HTR-8/SVneo (cell line): ENCODE measurements at places on chromosomes 6 and 20.

GRCh38 chr6:79898076-79898475 is 49.3 kb downstream of the ELOVL4 start:
- DNase-seq: no peak

GRCh38 chr20:4721719-4722118 is at the start of gene PRND:
Gene PRND (plus strand): TSS chr20:4721909. CDS start chr20:4724552, 2,643 bp downstream.
- DNase-seq: no peak

DNA sequence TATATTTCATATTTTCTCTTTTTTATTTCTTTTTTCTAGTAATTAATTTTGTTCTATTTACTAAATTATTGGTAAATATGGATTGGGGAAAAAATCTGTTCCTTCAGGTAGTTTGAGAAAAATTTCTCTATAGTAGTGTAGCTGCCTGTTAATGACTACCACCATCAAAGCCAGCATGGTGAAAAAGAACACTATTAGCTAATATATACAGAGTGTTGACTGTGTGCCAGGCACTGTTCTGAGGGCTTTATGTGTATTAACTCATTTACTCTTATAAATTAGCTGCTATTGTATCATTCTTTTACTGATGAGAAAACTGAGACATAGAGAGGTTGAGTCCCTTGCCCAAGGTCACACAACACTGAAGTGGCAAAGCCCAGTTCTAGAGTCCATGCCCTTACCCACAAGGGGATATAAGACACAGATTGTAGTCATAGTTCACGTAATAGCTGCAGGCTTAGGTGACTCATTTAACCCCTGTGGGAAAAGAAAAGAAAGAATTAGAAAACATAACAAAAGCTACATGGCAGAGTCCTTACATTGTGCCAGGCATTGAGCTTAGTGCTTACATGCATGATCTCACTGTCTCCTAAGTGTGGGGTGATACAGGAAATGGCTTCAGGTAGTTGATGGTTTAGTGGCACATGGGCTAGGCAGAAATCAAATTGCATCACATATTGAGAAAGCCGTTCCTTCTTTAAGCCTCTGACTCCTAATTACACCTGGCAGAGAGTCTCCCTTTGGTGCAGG is 12.2 kb upstream of the AKIRIN2 start:
- DNase-seq: no peak

GRCh38 chr20:19944772-19945459 is 72.2 kb upstream of the NAA20 start:
- no peak for DNase-seq

DNA sequence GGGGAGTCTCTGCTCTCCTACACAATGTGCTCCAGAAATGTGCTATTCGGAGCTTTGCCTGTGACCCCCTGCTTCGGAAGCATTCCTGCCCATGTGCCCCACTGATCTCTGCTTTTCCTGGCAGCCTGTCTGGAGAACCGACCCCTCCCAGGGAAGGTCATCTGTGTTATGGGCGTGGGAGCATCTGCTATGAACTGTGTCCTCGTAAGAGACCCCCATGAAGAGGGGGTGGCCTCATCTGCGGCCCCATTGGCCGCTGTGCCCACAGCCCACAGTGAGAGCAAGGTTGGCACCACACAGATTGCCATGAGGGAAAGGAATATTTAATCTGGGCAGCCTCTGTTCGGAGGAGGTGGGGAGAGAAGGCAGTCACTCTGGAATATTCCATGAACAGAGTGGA is 32.7 kb upstream of the IRF4 start:
- DNase-seq: no peak

DNA sequence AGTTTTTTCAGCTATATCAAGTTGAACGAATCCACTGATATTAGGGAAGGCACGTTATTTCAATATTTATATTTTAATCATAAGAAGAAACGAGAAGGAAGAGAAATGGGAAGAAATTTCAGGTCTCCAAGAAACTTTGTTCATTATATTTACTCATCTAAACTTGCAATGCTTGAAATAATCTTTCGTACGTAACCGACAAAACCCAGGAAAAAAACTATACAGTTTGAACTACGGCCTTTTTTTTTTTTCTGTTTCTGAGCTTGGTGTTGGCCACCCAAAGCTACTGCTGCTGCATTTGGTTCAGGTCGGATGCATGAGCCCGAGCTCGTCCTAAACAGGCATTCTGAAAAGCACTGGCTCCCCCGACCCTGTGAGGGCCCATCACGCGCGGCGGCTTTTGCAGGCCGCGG is 548 bp downstream of the PERP start:
- DNase-seq: no peak

GRCh38 chr20:51953731-51954340 is 151.5 kb upstream of the SALL4 start:
- no peak for DNase-seq

DNA sequence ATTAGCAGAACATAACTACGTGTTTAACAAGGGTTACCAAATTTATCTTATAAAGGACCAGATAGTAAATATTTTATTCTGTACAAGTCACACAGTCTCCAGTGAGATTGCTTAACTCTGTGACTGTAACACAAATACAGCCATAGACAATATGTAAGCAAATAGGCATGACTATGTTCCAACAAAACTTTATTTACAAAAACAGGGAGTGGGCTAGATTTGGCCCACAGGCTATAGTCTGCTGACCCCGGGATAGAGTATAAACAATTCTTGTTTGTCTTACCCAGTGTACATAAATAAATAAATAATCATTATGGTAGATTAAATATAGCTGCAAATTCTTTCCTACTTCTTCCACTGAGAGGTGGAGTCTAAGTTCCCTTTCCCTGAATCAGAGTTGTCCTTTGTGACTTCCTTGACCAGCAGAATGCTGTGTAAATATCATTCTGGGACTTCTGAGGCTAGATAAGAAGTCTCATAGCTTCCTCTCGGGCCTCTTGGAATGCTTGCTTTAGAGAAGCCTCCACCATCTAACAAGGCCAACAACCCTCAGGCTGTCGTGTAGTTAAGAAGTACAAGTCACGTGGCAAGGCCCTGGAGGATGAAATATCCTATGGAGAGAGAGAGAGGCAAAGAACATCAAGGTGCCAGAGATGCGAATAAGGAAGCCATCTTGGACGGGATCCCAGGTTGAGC is 59.1 kb upstream of the TMEM244 start:
- DNase-seq: no peak

DNA sequence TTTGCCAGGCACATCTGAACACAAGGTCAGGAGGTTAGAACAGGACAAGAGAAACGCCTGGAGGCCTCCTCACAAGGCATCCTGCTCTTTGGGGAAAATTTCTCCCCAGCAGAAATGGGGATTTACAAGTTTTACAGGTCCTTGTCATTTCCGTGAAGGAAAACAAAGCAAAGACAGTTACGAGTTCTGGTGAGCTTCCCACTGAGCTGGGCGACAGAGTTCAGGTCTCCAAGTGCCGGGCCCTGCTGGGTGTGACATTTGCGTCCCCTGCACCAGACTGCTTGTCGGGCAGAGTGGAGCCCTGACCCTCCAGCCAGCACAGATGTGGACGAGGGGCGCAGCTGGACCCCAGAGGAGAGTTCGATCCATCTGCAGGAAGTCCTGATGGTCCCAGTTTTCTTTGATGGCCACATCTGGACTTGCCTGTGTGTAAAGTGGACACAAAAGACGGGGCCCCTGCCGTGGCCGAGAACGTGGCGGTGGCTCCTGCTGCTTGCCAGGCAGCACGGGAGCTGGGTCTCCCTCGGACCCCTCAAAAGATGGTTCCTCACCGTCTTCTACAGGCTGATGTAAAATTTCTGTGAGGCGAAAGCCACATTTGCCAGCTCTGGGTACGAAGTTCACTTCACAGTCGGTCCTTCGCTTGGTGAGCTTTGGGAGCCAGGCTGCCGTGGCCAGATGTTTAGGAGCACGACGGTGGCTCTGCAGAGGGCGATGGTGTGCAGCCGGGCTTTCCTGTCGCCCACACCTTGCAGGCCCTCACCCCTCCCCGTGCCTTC is 5.2 kb upstream of the ADRM1 start:
- DNase-seq: no peak

DNA sequence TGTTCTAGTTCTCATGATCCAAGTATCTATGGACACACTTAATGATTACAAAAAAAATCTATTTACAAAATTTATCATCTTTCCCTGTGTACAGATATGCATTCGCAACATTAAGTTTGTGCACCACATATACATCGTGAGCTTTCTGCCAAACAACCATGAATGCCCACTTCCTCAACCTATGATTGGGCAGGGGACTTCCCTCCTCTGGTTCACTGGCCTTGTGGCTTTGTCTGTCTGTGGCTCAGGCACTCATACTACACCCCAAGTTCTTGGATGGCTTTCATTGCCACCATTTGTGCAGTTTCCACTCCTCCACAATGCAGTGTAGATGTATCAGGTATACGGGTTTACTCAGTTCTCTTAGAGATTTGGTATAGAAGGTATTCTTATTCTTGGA is 74.9 kb downstream of the HS3ST5 start:
- DNase-seq: no peak

DNA sequence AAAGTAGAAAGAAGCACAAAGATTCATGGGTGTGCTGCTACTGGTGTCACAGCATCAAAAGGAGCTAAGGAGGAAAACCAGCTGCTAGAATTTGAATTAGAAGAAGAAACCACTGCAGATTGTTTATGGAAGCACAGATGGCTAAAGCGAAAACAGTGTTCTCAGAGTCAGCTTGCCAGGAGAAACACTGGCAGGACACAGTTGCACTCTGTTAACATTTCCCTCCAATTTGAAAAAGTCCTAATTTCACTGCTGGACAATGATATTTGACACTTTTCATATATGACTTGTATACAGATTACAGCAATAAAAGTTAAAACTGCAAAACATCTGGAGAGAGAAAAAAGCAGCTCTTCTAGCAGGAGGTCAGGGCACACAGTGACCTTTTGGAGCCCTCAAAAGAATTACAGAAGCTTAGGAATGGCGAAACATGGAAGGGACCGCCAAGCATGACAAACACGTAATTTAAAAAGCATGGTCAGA is 314.5 kb downstream of the COL12A1 start:
- no peak for DNase-seq

DNA sequence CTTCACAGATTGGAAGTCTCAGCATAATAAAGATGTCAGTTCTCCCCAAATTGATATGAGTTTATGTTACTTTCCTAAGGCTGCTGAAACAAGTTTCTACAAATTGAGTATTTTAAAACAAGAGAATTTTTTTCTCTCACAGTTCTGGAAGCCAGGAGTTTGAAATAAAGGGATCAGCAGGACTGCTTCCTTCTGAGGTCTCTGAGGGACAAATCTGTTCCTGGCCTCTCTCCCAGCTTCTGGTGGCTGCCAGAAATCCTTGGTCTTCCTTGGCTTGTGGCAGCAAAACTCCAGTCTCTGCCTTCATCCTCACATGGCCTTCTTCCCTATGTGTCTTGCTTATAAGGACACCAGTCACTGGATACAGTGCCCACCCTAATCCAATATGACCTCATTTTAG is 136.1 kb downstream of the TFAP2A start:
- DNase-seq: no peak

GRCh38 chr6:49764571-49765236 is 20.5 kb upstream of the CRISP3 start:
- no peak for DNase-seq

DNA sequence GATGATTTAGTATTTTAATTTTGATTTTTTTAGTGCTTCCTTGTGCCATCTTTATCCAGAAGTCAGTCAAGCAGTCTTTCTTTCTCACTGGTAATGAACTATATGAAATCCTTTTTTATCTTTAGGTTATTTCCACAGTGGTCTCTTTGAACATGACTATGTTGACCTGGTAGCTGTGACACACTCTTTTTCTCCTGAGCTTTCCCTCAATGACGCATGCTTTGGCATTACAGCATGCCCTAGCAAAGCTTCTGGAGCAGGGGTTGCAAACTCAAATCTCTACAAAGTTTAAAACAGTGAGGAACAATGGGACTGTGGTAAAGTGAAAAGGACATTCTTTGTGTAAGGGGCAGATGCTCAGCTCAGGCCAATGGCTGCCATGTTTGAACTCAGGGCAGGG is 4.5 kb upstream of the PLAGL1 start:
- no peak for DNase-seq

GRCh38 chr6:1864496-1864895 is 254.8 kb downstream of the FOXC1 start:
- DNase-seq: no peak

DNA sequence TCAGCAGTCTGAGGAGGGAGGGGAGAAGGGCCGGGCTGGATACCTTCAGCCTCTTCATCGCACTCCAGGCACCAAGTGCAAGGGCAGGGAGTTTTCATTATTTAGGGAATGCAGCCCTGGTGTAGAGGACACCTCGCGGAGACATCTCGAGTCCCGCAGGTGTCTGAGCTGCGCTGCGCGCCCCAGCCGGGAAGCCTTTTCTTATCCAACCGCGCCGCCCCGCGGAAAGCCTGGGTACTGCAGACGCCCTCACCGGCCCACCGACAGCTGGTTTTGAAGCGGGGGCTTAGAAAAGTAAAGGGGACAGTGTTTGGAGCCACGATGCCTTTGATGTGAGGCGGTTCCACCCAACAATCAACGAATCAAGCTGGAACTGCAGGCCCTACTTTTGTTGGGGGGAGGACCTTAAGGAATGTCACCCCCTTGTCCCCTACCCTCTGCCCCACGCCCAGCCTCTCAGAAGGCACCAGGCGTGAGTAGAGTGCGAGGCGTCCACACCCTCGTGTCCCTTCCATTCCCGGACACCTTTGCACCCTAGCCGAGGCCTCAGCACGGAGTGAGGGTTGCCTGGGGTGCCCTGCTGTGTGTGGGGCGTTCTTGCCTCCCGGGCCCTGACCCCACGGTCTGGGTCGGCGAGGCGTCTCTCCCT is 8.6 kb downstream of the NKX2-2 start:
- DNase-seq: peak; percentile 74

DNA sequence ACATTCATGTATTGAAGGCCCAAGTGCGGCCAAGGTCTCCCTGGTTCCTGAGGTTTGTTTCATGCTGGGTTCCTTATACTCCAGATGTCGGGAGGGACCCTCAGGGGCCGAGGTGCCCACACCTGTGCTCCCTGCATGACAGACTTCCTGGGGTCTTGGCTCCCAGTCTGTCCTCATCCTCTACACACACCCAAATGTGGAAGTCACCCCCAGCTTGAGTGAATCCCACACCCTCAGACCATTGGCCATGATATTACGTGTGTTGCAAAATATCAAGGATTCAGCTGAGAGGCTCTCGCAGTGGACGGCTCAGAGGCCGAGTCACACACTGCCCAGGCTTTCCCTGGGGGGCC is 82.2 kb upstream of the DUSP22 start:
- DNase-seq: no peak

DNA sequence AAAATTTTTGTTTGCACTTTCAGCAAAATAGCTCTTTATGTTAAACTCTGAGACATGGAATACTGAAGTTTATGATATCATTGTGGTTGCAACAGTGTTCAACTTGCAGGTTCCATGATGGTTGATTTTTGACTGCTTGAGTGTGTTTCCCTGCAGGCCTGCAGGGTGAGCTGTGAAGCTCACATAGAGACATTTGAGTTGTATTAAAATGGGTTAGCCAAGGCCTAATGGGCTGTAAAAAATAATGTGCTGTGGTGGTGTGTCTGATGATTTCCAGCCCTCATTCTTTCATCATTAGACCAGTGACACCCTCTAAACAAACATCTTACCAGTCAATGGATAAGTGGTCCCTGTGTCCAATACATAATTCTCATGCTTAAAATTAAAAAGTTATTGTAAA is 321.4 kb downstream of the FARS2 start:
- DNase-seq: no peak

GRCh38 chr6:71533939-71534379 is 245.3 kb downstream of the OGFRL1 start:
- peak; percentile 15 for DNase-seq
